ENCODE measurements at places on chromosomes 4 and X. TPM values are rescaled to one million over a fixed set of nuclear protein-coding genes. Genes with fewer than 3 reads are reported as not detected.

Gene IL2
- total RNA-seq, result not detected

DNA sequence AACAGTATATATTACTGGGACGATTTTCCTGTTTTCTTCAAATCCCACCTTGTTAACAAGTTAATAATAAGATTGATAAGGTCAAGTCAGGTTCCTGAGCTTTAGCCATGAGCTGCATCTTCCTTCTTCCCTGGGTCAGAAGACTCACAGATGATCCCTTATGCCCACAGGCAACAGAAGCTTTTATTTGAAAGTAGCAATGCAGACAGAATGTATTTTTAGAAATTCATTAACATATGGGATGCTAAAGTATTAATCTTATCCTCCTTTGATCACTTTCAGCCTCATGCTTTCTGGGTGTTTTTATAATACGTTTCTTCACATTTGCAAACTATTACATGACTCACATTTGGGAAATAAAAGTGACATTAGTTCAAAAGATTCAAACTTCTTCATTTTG lies 42.0 kb upstream of the MXRA5 start:
- H3K4me3 ChIP-seq, result no peak overlapping the region
- H3K4me1 ChIP-seq, result no peaks in the 10 kb centered on the region
- no peak overlapping the region for H3K27ac ChIP-seq

DNA sequence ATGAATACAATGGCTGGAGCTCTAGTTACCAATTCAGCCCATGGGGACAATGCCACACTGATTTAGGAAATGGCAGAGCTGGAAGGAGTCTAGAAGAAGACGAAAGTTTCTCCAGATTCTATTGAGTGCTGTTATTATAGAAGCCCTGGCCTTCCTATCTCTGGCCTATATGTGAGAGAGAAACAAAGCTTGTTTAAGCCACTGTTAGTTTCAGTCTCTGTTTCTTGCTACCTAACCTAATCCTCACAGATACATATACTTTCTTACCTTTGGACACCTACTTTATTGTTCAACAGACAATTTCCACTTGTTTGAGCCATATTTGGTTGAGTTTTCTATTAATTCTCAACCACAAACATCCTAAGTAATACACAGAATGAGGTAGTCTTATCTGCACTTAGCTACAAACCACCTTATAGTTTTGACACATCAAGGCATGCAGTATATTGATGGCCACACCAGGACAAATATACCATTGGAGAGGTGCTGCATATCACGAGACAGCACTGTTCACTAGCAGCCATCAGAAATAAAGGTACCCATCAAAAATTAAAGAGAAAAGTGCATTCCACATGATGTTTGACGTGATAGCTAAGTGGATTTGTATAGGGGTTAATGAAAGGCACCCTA lies 190.2 kb downstream of the SMIM20 start:
- no peak overlapping the region for H3K4me3 ChIP-seq
- DNase-seq, result no peak
- H3K4me1 ChIP-seq, result peaks cover 6% of the 10 kb centered on the region
- H3K27ac ChIP-seq, result no peak overlapping the region
- no peaks in the 10 kb centered on the region for H3K27me3 ChIP-seq
- no peaks in the 10 kb centered on the region for H3K36me3 ChIP-seq

DNA sequence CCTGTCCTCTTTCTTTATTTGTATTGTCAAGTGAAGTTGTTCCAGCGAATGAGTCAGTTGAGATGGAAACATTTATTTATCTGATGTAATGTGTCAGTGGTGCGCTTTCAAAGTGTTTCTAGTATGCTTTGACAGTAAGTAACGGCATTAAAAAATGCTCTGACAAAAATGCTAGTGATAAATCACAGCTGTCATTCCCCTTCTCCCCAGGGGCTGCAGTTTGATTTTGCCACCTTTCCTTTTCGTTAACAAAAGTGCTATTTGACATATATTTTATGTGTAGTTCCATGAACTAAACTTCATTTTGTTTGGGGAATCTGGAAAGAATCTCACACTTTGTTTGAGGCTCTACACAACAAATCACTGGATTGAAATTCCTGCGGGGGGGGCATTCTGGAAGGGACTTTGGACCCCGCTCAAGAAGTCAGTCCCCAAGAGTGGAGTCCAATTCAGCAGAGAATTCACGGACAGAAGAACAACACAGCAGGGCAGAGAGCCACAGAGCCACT lies 7.6 kb upstream of the TBC1D19 start:
- H3K36me3 ChIP-seq, result no peaks in the 10 kb centered on the region
- H3K27me3 ChIP-seq, result no peaks in the 10 kb centered on the region
- H3K4me3 ChIP-seq, result no peak overlapping the region
- DNase-seq, result no peak

DNA sequence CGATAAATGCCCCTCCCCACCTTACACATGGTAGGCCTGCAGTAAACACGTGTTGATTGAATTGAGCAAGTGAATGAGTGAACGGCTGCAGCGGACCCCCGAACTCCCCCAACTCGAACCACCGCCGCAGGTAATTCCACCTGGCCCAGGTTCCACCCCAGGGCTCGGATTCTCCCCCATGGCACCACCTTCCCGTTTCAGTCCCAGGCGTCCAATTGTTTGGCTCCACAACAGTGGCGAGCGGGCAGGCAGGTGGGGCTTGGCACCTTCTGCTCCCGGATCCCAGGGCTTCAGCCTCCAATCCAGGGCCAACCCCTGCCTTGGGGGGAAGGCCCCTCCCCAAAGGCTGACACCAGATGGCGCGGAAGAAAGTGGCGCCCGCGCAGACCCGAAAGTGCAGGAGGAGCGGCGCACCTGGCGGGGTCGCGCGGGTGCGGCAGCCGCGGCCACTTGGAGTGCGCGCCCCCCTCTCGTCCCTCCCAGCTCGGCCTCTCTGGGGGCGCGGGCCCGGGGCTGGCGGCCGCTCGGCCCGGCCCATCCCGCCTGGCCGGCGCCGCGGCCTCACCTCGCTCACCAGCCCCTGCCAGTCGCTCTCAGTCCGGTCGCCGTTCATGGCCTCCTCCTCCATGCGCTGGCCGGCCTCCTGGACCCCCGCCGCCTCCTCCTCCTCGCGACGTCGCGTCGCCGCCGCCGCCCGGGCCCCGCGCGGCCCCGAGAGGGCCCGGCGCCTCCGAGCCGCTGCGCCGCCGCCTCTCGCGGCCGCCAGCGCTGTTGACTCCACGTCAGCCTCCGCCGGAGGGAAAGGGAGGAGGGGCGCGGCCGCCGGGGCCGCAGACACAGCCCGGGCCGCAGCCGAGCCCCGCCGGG lies at the start of gene CCDC149:
Gene CCDC149 (minus strand): TSS at position 791 of the 867 bp plus-strand sequence. CDS start 178 bp downstream, at position 613.
- peak within 1 kb of the TSS; percentile 83 for H3K27ac ChIP-seq
- peaks cover 7% of the 10 kb centered on the region for H3K36me3 ChIP-seq
- no peaks in the 10 kb centered on the region for H3K27me3 ChIP-seq

Gene CENPVL2
- total RNA-seq, result not detected
